ENCODE measurements at places on chromosomes 3 and 15.

- DNase-seq = peak; percentile 28
Observed at GRCh38 chr3:28575746-28576613, 227.4 kb upstream of the AZI2 start.

DNA sequence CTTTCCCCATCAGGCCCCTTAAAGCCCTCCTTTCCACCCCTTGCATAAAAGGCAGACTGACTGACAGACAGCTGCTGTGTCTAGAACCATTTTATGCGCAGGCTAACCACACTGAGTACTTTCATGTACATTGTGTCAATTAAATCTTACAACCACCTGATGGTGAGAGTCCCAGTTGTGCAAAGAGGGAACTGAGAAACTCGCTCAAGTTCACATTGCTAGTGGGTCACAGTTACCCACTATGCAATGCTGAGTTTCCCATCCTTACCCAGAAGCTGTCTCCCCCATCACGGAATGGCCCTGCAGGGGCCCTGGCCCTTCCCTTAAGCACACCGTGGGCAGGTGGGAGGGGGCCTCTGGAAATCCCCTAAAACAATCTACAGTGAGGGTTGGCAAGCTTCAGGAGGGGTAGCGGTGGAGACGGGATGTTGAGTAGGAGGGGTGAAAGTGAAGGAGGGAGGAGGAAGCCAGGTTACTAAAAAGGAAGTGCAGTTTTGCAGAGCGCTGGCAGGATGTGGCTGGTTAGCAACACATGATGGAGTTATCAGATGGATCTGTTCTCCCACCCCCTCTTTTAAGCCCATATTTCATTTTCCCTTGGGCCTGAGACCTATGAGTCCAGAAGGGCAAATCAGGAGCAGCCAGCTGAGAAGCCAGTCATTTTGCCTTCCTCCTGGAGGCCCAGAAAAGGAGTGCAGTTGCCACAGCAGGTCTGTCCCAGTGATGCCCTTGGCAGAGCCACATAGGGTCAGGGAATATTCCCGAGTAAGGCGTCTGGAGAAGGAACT lies 30.0 kb downstream of the STARD5 start:
- DNase-seq = no peak

DNA sequence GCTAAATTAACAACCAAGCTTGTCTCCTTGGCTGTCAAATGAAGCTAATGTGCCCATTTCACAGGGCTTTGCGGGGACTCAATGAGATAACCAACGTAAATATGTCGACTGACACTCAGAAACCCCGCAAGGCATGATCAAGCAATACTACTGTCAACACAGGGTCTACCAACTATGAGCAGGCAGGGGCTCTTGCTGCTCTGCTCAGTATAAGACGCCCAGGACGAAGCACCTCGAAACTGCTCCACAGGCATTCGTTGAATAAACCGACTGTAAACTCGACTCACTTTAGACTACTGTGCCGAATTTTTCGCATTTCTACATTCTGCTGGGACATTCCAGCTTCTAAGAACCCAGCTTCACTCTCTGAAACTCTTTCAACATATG lies 55.0 kb downstream of the FEZF2 start:
- DNase-seq = no peak

- DNase-seq = no peak
Observed at GRCh38 chr15:29681946-29682345, 140.3 kb downstream of the TJP1 start.

DNA sequence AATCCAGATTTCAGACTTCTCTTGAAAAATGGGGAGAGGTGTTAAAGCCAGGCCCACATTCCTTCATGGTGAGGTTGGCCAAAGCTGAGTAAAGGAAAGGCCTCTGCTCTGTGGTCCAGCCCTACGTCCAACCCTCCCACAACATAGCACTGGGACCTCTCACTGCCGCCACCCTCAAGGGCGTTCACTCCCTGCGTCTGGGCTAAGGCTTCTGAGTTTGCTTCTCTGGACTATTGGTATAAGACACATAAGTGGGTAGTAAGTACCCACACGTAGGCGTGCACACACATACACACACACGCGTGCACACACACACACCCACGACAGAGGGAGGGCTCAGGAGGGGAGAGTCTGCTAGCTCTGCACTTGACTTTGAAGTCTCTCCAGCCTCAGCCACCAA lies 80.2 kb upstream of the PXYLP1 start:
- DNase-seq = no peak

GRCh38 chr3:28916713-28917499 lies 364.0 kb upstream of the RBMS3 start:
- peak; percentile 56 for DNase-seq

DNA sequence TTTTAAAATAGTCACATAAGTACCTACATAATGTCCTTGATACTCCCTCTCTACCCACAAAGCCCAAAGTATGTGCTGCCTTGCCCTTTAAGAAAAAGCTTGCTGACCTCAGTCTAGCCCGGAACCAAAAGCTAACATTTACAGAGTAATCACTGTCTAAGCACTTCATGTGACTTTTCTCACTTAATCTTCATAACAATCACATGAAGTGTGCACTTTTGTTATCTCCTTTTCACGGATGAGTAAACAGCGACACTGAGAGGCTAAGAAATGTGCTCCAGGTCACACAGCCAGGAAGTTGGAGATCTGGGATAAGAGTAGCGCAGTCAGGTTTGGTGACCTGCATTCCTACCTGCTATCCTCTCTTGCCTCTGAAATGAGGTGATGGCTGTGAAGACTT lies 194.0 kb downstream of the ITPR1 start:
- no peak for DNase-seq

- no peak for DNase-seq
Observed at GRCh38 chr3:37574177-37574943, 287.3 kb upstream of the CTDSPL start.

DNA sequence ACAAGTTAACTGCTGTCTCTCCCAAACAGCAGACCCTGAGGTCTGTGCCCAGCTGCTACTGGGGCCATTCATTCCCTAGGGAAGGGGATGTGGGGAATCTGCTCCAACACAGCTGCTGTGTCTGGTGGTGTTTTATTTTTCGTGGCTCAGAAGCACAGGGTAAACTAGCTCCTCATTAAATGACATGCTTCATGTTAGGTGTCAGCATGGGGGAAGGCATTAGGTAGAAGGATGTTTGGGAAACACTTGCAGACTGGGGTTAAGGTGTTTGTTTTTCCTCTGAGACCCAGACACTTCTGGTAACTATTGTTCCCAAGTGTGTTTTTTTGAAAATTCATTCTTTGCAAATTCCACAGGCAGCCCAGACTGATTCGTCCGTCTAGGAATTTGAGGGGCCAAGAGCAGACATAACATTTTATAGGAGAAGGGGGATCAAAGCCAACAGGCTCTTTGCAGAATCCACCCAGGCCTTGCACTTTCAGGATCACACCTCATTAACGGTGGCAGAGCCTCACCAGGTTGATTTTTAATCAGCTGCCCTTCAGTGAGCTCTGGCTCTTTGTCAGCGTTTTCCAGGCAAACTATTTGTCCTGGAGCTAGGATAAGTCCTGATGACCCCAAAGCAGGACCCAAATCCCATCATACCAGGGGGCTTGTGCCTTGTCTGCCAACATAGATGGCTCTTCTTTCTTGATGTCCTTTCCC lies 65.4 kb upstream of the ITGA11 start:
- no peak for DNase-seq

- no peak for DNase-seq
Observed at GRCh38 chr15:33126559-33127290, 67.8 kb downstream of the FMN1 start.

DNA sequence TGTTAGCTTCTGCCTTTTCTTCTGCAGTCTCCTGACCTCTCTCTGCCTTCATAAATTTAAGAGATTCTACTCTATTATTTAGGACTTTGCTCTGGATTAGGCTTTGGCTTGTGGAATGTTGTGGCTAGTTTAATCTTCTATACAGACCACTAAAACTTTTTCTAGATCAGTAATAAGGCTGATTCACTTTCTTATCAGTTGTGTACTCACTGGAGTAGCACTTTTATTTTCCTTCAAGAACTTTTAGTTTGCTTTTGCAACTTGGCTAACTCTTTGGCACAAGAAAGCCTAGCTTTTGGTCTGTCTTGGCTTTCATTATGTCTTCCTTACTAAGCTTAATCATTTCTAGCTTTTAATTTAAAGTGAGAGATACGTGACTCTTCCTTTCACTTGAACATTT lies 265.5 kb upstream of the TBC1D5 start:
- DNase-seq = no peak

DNA sequence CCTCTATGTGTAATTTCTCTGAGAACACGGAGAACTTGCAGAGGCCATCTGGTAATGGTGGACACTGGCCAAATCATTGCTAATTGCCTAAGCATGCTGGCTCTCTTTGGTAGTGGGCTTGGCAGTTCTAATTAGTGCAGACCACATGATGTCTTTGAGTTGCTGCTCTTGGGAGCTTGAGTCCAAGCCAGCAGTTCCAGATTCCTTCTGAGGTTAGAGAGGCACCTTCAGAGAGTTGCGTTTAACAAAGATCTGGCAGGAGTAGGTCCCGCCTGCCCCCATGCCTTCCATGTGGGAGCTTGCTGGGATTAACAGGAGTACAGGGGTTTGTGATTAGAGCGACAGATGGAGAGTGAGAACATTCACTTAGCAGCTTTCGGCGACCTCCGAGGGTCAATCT lies 449.0 kb upstream of the LMCD1 start:
- no peak for DNase-seq

- no peak for DNase-seq
Observed at GRCh38 chr15:29635513-29636098, 186.7 kb downstream of the TJP1 start.

DNA sequence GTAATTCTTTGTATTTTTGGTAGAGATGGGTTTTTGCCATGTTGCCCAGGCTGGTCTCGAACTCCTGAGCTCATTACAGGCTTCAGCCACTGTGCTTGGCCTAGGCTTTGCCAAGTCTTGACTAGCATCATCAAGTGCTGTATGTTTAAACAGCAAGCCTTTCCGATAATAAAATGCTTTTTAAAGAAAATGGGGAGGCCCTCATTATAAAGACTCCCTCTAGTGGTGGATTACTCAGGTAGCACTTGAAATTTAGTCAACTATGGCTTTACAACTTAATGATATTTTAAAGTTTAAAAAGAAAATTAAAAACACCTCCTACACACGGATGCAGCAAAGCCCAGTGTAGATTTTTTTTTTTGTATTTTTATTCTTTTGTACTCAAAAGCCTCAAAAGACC lies 213.6 kb downstream of the GAP43 start:
- no peak for DNase-seq

DNA sequence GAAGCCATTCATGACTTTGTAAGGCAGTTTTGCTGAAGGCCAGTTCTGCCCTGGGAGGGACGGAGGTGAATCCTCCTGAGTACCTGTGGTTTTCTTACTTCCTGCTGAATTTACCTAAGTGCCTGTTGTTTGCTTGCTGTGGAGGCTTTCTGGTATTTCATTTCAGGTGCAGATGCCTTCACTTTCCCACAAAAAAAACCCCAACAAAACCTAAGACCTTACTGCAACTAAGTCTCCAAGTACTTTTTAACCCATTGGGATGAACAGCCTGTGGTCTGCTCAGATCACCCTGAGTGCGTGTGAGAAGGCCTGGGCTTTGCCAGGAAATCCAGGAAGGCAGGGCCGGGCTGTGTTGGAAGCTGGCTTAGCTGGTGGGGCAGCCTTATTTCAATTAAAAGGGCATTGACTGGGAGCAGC lies 65.3 kb downstream of the IGF1R start:
- no peak for DNase-seq

DNA sequence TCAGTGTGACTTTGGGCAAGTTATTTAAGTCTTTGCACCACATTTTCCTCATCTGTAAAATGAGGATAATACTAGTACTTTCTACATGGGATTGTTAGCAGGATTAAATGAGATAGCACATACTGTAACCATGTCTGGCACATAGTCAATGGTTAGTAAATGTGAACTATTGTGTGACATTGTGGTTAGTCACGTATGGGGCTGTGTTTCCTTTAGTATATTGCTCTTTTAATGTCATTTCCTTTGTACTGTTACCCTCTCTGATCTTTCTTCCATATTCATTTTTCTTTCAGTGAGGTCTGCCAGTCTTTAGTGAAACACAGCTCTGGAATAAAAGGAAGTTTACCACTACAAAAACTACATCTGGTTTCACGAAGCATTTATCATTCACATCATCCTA lies 21.4 kb downstream of the OPA1 start:
- DNase-seq = no peak

DNA sequence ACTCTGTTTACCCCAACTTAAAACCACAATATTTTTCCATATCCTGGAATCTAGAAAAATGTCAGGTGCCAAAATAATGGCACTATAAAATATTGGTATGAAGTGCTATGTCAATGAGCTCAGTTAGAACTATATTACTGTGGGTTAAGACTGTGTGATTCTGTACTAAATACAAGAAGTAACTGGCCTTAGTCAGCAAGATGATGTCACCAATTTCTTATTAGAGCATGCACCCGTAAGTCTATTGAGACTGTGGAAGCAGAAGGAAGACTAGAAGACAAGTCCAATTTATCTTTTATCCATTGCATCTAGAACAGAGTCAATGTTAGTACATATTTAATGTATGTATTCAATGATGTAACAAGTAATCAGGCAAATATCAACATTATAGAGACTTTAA lies 25.0 kb downstream of the LRRC58 start:
- no peak for DNase-seq

DNA sequence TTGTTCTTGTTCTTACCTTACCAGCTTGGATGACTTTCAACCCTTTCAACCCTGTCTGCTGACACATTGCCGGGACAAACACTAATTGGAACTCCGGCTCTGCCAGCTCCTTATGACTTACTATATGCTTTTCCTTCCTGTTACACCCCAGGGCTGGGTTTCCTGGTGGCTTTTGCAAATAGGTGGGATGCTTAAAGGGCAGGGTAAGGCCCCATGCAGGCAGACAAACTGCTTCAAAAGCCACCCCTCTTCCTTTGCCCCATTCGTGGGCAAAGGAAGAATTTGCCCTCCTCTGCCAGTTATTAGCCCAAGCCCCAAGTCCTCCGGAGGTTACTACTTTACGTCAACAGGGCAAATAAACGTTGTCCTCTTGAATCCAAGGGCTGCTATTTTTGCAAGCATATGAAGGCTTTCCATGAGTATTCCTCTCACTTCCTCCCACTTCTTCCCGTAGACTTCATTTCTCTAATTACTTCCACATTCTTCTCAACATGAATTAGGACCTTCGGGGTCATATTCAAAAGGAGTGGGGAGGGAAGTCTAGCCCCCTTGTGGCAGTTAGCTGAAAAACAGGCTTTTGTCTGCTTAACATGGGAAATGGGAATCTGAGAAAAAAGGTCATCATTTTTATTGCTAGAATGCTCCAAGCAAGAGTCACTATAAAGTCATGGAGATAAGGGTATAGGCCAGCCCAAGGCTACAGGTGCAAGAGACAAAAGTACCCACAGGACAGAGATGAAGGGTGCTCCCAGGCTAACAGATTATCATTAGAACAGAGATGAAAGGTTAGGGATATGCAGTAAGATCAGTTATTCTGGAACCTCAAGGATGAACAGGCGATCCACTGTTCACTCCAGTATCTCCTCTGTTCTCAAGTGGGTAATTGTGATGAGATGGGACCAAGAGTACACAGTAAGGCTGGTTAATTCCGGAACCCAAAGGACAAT lies 56.3 kb upstream of the FSTL1 start:
- no peak for DNase-seq
